Kidney glomerular epithelial cell (primary cell): ENCODE measurements at places on chromosomes 5 and 9.
A peak's percentile ranks its signal among the peaks of the same experiment; 100 is the strongest.

GRCh38 chr5:33008751-33009418 lies 297.8 kb downstream of the NPR3 start:
- DNase-seq: no peak

GRCh38 chr5:173582216-173583111 lies 34.0 kb downstream of the BOD1 start:
- DNase-seq: no peak

DNA sequence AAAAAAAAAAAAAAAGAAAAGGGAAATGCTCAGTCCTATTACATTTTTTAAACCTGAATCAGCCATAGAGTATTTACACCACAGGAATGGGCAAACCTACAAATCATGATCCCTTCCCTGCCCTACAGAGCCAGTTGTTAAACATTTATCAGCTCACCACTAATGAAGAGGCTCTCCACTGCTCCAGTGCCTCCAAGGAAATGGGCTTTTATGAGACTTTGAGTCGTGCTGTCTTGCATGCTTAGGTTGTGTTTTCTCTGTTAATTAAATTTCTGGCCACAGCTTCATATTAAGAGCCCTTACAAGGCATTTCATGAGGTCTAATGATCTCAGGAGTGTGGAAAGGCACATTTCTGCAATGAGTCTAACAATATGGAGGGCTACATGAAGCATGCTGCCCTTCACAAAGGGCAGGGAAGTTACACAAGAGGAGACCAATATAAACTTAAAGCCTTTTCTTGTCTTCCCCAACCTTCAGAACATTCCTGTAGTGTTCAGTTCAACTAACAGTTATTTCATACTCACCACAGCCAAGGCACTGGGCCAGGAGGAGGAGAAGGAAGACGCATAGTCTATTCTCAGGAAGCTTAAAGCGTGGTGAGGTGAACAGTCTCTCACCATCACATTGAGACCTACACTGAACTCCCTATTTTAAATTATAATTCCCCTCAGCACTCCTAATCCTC lies 140.1 kb upstream of the ABCA1 start:
- peak; percentile 61 for DNase-seq

- no peak for DNase-seq
These were observed 121.6 kb upstream of the PPP1R26 start for GRCh38 chr9:135357863-135358551.

DNA sequence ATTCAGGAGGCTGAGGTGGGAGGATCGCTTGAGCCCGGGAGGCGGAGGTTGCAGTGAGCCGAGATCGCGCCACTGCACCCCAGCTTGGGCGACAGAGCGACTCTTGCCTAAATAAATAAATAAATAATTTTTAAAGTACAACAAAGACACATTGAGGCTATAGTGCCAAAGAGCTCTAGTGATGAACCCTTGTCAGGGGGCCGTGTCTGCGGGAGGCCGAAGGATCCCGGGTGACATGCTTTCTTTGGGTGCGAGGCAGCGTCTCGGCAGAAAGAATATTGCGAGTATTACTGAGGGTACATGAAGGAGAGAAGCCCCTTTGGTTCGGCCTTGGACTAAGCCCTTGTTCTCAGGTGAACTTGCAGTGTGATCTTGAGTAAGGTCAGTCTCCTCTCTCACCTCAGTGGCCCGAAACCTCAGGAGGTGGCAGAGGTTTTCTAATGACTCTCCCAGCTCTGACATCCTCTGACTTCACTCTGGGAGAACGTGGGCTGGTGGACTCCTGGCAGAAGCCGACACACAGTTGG lies 397 bp upstream of the RECK start:
- no peak for DNase-seq

- DNase-seq: no peak
These were observed 29.9 kb downstream of the COL5A1 start for GRCh38 chr9:134671341-134672113.

DNA sequence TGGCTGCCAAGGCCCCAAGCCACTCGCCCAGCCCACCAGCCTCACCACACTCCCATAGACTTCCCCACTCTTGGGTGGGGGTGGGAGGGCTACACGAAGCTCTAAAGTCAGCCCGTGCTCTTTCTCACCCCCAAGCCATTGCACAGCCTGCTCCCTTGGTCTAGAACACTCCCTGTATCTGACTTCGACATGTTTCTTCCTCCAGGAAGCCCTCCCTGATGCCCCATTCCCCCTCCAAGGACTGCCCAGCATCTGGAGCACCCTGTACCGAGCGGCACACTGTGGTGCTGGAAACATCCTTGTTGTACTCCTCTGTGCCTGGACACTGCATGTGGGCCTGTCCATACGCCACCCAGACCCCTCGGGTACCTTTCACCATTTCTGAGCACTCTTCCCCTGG lies 49.4 kb upstream of the KCNMB1 start:
- DNase-seq: no peak

- no peak for DNase-seq
These were observed 350.8 kb downstream of the ENC1 start for GRCh38 chr5:74289691-74290090.

GRCh38 chr9:31542384-31543055 lies 841.9 kb upstream of the ACO1 start:
- DNase-seq: peak; percentile 64

- peak; percentile 69 for DNase-seq
These were observed 74.4 kb upstream of the SHISAL2B start for GRCh38 chr5:64615895-64616294.

- DNase-seq: no peak
These were observed 3.6 kb upstream of the NKX2-5 start for GRCh38 chr5:173238312-173239232.

DNA sequence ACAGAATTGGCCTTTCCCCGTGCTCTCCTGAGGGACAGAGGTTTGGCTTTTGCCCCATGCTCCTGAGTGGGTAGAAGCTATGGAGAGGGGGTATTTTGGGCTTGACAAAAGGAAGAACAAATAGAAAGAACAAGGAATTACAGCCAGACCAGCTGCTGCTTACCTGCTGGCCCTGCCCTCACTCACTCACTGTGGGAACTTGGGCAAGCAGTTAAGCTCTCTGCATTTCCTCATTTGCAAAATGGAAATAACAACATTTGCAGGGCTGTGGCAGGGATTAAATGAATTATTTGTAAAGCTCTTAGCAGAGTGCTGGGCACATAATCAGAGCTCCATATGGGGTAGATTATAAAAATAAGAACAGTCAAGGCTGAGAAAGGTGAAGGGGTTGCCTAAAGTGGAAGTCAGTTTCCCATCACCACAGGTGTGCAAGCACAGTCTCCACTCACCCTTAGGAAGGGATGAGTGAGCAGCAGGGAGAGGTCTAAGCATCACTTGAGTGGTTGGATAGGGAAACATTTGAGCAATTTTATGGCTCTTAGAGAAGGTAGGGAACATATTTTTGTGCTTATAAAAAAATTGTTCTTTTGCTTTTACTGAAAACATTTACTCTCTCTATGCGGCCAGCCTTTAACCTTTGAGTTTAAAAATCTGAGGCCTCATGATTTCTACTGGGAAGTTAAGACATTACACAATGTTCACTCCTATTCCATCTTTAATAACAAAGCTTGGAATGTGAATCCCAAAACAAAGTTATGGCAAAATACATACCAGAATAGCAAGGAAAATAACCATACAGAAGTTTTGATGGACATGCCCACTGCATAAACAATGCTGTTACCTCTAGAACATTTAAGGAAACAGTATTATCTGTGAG lies 42.8 kb upstream of the LHFPL2 start:
- DNase-seq: no peak

DNA sequence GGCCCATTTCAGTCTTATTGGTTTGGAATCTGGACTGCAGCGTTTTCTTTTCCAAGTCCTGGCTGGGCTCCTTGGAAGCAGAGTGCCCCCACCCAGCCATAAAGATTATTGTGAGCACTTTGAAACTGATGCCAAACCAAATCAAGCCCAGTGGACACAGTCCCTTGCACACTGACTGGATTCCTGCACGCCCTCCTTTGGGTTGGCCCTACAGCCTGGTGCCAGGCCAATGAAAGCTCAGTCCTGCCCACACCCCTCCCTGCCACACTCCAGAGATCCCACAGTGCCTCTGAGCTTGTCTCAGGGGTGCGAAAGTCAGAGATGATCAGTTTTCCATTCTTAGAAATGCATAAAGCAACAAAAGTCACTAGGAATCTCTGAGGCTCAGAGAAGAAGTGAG lies 181.9 kb downstream of the CETN3 start:
- peak; percentile 41 for DNase-seq

DNA sequence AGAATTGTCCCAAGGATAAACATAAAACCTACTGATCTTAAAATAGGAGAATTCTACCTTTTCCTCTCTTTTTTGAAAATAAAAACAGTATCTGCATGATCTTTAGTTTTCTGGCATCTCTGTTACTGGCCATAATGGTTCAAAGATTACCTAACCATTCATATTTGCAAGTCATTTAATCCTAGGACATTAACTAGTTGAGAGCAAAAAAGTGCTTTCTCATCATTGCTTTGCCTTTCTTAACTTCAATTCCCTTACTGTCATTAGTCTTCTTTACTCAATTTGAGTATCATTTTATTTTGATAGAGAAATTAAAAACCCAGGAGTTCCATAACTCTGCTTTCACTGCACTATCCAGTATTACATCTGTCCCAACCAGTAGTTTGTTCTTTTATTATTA lies 68.6 kb downstream of the RFX3 start:
- DNase-seq: no peak

- no peak for DNase-seq
These were observed 111.1 kb upstream of the RASA1 start for GRCh38 chr5:87156631-87157030.

DNA sequence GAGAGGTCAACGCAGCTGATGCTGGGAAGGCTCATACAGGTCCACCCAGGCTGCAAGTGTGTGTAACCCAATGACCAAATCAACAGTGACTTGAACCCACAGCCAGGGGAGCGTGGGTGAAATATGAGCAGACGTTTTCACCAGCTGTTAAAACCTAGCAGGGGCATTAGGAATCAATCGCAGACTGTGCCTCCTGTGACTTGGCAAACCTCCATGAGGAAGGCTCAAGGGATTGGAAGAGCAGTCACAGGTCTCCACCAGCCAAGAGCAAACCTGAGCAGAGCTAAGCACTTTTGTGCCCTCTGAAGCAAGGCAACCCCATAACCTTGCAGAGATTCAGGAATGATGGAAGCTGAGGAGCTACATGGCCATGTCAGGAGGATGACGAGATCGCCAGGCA lies 25.5 kb downstream of the INSYN2B start:
- DNase-seq: no peak

DNA sequence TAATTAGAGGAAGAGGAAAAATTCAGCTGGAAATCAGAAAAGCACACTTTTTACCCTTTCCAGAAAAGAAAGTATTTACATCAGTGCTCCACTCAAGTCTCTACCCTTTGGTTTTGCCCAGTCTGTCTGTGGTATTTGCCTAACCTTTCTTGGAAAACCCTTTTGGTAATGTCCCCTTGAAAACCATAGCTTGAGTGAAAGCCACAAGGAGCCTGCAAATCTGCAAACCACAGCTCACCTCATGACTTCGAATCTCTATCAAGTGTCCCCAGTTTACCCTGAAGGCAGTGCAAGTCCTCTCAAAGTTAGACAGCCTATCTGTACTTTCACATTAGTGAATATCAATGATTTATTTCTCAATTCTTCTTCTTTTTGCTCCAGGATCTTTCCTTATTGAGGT lies 162.1 kb upstream of the TSLP start:
- DNase-seq: no peak

DNA sequence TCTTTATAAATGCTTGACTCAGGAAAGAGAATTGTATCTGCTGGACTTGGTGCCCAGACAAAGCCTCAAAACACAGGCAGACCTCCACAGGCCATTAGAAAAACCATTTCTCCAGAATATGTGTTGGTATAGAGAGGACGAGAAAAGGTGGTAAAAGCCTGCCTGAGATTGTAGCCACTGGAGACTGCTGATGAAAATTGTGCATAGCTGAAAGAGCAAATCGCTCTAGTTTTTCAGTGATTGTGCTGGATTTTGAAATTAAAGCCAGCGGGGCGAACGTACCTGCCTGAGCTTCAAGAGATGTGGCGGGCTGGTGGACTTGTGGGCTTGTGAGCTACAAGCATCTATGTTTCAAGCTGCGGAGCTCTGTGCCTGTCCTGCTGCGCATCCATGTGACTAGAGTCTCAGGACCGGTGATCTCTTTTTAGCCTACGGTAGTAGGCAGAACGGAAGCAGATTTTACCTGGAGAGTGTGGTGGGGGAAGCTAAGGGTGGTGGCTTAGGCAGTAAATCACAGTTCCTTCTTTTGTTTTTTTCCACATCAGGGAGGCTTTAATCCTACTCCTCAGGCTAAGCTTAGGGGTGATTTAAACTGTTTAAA lies 193.6 kb downstream of the SREK1 start:
- no peak for DNase-seq

DNA sequence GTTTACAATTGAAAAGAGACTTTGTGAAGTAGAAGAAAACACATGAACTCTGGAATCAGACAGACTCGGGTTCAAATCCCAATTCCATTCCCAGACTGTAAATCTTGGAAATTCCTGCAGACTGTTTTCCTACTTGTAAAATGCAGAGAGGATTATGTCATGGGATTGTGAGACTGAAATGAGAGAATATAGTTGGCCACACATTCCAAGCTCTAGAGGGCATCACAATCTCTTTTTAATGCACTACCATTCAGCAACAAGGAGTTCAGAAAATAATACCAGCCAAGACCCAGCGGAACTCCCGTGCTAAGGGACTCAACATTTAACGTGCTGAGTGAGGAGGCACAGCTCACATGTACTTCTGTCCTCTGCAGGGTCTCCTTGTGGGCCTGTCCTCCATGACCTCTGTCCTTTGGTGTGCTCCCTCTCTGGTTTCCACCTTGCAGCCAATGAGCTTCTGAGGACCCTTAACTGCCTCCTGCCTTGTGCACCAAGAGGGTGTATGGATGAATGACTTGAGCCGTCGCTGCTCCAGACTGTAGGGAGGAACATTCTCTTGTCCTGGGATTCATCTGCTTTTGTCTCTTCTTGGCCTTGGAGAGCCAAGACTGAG lies 263.5 kb downstream of the NTRK2 start:
- DNase-seq: peak; percentile 65

DNA sequence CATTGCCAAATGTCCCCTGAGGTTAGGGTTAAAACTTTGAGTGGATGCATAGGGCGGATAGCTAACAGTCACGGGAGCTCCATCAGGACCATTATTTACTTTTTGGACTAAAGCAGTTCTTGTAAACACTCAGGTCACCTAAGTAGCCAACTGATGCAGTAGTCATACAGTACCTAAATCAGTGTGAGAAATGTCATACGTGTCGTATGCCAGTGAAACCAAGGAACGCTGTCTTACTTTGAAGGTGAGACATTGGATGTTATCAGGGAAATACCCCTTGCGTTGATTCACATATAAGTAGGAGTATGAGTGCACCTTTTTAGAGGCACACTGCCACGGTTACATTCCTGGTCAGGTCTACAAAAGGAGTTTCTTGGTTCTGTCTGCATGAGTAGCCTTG lies 101.9 kb downstream of the LNPEP start:
- DNase-seq: no peak

GRCh38 chr9:126872516-126872915 lies 12.1 kb downstream of the ZBTB34 start:
- no peak for DNase-seq

- DNase-seq: no peak
These were observed 84.5 kb upstream of the CER1 start for GRCh38 chr9:14806941-14807520.

DNA sequence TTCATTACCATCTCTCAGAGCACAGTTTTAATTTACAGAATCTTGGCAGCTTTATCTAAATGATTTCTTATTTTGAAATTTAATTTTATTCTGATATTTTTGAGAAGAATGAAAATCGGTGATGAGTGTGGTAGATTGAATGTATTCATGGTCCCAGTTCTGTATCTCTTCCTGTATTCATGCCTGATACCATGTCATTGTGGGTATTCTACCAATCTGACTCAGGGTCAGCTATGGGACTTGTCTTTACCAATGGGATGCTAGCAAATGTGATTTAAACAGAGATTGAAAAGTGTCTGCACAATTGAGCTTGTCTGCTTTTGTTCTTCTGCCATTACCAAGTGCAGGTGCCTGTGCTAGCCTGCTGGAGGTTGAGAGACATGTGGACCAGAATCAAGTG lies 17.8 kb upstream of the ZNF618 start:
- no peak for DNase-seq
